ENCODE measurements at places on chromosomes 4 and X. TPM values are rescaled to one million over a fixed set of nuclear protein-coding genes. Genes with fewer than 3 reads are reported as not detected.

Gene CT55
- not detected for total RNA-seq

DNA sequence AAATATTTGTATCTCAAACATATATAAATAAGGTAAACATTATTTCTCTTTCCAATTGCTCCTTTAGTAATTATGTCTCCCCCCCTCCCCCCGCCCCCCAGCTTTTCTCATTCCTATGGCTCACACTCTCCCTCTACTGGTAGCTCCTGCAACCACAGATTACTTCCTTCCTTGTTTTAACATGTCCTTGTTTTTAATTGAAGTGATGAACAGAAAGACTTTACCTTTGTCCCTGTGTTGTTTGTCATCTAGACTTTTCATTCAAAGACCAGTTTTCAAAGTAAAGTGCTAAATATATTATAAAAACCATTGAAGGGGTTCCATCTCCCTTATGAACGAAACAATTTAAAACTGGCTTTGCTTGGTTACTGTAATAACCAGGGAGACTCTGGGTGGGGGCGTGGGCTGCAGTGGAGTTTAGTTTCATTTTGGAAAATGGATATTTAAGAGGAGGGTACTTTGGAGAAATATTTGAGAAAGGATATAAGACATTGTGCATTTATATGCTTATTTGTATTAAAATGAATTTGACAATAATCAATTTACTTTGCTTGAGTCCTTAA, 352.9 kb downstream of the RAPGEF2 start:
- peak; percentile 65 for DNase-seq

Gene SSX2B
- not detected for total RNA-seq

GRCh38 chr4:181933471-181933870, 309.7 kb upstream of the TENM3 start:
- DNase-seq = no peak

- no peak for DNase-seq
Observed at GRCh38 chrX:6052111-6052745, 176.4 kb downstream of the NLGN4X start.
